ENCODE measurements at places on chromosomes 5 and 9. TPM values are rescaled to one million over a fixed set of nuclear protein-coding genes. Genes with fewer than 3 reads are reported as not detected.

ATG12 gene
- 87.8 TPM for total RNA-seq

OSMR gene
- total RNA-seq = 145 TPM

PCDHA1 gene
- 0.11 TPM for total RNA-seq

KCNIP1 gene
- total RNA-seq = not detected

LARP1 gene
- total RNA-seq = 120 TPM

ENTREP1 gene
- total RNA-seq = under 0.01 TPM

BTNL8 gene
- not detected for total RNA-seq

NR2F1 gene
- 1.2 TPM for total RNA-seq

FGF1 gene
- 124 TPM for total RNA-seq

GABRG2 gene
- total RNA-seq = not detected

ZNF300 gene
- 10.6 TPM for total RNA-seq

BARHL1 gene
- total RNA-seq = not detected

FOXD1 gene
- 14.0 TPM for total RNA-seq

NRARP gene
- total RNA-seq = 0.22 TPM

RXFP3 gene
- not detected for total RNA-seq

FOXI1 gene
- not detected for total RNA-seq

C5orf52 gene
- not detected for total RNA-seq

AGXT2 gene
- total RNA-seq = not detected

PCDHGA5 gene
- 5.6 TPM for total RNA-seq

C9orf72 gene
- total RNA-seq = 11.5 TPM

LAMC3 gene
- under 0.01 TPM for total RNA-seq

EPB41L4B gene
- total RNA-seq = 11.4 TPM

TLR4 gene
- 7.4 TPM for total RNA-seq

PIP5KL1 gene
- total RNA-seq = 3.9 TPM

RORB gene
- under 0.01 TPM for total RNA-seq

PCDHA13 gene
- total RNA-seq = 0.13 TPM

HTR1A gene
- total RNA-seq = not detected

TTC1 gene
- 52.0 TPM for total RNA-seq

SCAI gene
- 11.3 TPM for total RNA-seq

SLC2A6 gene
- total RNA-seq = 8.3 TPM

APBA1 gene
- total RNA-seq = 14.1 TPM

TSPAN17 gene
- total RNA-seq = 24.9 TPM

CDC20B gene
- not detected for total RNA-seq

DPP7 gene
- 68.3 TPM for total RNA-seq

MEIKIN gene
- not detected for total RNA-seq

GABBR2 gene
- total RNA-seq = 0.11 TPM

RNF183 gene
- not detected for total RNA-seq

NXNL2 gene
- total RNA-seq = 4.1 TPM

NOXA1 gene
- total RNA-seq = 0.39 TPM

VLDLR gene
- total RNA-seq = 29.2 TPM

IFNA17 gene
- total RNA-seq = not detected

KIAA1958 gene
- total RNA-seq = 1.7 TPM

HRCT1 gene
- 4.7 TPM for total RNA-seq

FSTL4 gene
- not detected for total RNA-seq

LCNL1 gene
- 0.11 TPM for total RNA-seq

DMRT2 gene
- not detected for total RNA-seq

GDF9 gene
- 0.11 TPM for total RNA-seq

DOCK8 gene
- 4.4 TPM for total RNA-seq

NIM1K gene
- 3.9 TPM for total RNA-seq

PTGDS gene
- 0.65 TPM for total RNA-seq

FSD1L gene
- 8.6 TPM for total RNA-seq

SCGB3A2 gene
- not detected for total RNA-seq

GNA14 gene
- total RNA-seq = 2.6 TPM

FCN2 gene
- not detected for total RNA-seq

C5orf22 gene
- total RNA-seq = 29.9 TPM

PCDHA5 gene
- total RNA-seq = 0.13 TPM

TPPP gene
- total RNA-seq = under 0.01 TPM

Data from articular chondrocyte of knee joint (primary cell).